HFFc6 (cell line): ENCODE measurements at places on chromosomes 5 and 9. TPM values are rescaled to one million over a fixed set of nuclear protein-coding genes. Genes with fewer than 3 reads are reported as not detected.

DNA sequence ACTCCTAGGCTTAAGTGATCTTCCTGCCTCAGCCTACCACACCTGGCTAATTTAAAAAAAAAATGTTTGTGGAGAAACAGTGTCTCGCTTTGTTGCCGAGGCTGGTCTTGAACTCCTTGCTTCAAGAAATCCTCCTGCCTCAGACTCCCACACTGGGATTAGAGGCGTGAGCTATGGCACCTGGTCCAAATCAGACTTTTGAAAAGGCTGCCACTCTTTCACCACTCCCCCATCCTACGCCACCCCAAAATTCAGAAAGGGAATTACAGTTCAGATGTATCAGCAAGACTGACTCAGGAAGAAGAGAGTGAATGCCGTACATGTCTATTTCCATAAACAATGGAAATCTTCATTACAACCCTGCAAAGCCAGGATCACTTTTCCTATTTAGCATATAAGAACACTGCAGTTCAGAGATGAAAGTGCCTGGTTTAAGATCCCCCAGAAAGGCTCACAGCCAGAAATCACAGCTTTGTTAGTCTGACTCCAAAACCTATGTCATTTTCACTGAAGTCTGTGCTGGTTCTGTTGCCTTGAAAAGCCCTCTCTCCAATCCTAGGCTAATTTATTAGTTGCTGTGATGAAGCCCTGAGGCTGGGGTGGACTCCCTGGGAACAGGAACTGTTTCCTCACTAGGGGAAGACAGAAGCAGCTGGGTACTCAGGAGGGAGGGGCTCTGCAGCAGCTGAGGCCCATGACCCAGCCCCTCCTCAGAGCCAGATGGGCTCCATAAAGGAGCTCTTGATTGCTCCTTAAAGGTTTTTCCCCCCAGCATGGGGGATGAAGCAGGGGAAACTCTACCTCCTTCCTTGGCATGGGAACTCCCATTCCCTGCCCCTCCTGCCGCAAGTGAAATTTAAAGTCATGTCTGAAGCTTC is 3.1 kb downstream of the FBLL1 start:
- H3K36me3 ChIP-seq = peaks cover 12% of the 10 kb centered on the region
- no peak for DNase-seq
- H3K27ac ChIP-seq = no peak overlapping the region
- peaks cover 19% of the 10 kb centered on the region for H3K27me3 ChIP-seq
- no peak overlapping the region for H3K4me3 ChIP-seq
- no peaks in the 10 kb centered on the region; the same call in 1 of the 2 replicates for H3K4me1 ChIP-seq

DNA sequence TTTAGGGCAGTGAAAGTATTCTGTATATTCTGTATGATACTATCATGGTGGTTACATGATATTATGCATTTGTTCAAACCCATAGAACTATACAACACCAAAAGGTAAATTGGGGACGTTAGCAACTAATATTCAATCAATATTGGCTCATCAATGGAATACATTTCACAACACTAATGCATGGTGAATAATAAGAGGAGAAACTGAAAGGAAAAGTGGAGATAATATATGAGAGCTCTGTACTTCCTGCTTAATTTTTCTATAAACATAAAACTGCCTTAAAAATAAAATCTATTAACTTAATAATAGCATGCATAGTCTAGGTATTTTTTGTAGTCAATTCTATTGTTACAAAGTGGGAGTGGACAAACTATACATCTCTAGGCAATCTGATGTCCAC is 66.3 kb downstream of the TRIM32 start:
- no peak overlapping the region for H3K4me3 ChIP-seq
- peaks cover 6% of the 10 kb centered on the region for H3K27me3 ChIP-seq
- no peaks in the 10 kb centered on the region for H3K4me1 ChIP-seq

GRCh38 chr5:5490774-5491347 is 68.4 kb downstream of the ICE1 start:
- peaks cover 8% of the 10 kb centered on the region for H3K36me3 ChIP-seq
- DNase-seq = no peak
- H3K27me3 ChIP-seq = peaks cover 1% of the 10 kb centered on the region; the same call in 1 of the 2 replicates
- H3K27ac ChIP-seq = no peak overlapping the region
- H3K4me3 ChIP-seq = no peak overlapping the region

Gene RXFP3
- not detected in 2 replicates for total RNA-seq

Gene OR1Q1
- total RNA-seq = not detected in 3 replicates

Gene CCL27
- 0.54 TPM in 1 of 3 replicates, not detected in the others for total RNA-seq

DNA sequence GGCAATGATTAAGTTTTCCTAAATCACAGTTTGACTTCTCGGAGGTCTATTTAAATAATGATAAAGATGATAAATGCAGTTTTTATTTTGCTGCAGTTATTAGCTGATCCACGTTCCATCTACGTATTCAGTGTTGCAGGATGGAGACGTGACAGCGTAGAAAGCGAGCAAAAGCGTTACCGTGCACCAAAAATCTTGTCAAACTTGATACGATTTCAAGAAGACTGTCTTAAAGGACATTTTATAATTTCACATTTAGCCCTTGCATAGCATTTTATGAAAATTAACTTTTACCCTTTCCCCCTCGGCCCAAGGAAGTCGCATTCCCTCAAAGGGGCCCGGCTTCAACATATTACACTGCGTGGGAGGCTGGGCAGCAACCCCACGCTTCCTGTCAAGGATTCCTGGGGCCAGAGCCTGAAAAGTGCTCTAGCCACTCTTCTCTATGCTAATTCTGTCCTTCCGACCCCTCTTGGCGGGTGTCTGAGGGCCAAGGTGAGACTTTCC is 7.1 kb upstream of the PURA start:
- H3K36me3 ChIP-seq = no peaks in the 10 kb centered on the region
- no peak for DNase-seq
- peak overlapping the region; percentile 93 for H3K27ac ChIP-seq
- peaks cover 45% of the 10 kb centered on the region for H3K4me1 ChIP-seq
- peaks cover 10% of the 10 kb centered on the region for H3K27me3 ChIP-seq

DNA sequence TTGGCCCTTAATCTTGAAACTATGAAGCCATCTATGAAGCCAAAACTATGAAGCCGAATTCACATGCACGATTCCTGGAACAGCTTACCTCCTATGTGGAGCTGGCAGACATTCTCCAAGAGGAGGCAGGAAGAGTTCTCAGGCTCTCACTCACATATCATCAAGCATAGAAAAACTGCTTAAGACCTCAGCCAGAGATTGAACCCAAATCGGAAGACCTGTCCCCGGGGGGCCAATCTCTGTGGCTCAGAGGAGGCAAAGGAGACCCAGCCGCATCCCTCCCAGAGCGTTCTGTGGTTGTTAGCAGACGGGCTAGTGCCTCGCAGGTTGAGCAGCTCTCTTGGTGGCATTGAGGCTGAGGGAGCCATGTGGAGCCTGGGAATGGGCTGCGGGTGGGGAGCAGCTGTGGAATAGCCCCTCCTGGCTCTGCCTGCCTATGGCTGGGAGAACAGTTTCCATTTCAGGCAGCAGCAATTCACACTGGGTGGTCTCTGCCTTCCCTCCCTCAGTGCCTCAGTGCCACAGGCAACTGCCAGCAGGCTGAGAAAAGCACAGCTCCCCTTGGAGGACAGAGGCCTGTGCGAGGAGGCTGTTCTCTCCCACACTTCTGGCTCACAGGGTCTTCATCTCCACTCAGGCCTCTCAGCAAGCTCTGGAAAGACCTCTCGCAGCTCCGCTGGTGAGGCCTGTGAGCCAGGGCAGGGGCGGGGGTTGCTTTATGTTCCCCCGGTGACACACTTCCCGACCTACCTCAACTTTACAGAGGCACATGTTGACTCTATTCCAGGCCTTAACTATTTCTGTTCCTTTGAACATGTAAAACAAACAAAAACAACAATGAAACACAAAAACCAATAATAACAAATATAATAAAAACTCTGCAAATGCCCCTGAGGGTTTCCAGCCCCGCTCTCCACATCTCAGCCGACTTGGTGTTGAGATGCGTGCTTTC is 17.4 kb upstream of the TMEM174 start:
- no peaks in the 10 kb centered on the region for H3K36me3 ChIP-seq
- H3K4me3 ChIP-seq = no peak overlapping the region
- H3K27ac ChIP-seq = no peak overlapping the region
- H3K27me3 ChIP-seq = peaks cover 15% of the 10 kb centered on the region
- peaks cover 28% of the 10 kb centered on the region; the same call in 1 of the 2 replicates for H3K4me1 ChIP-seq
- DNase-seq = no peak
